ENCODE measurements at places on chromosomes 4 and X.

DNA sequence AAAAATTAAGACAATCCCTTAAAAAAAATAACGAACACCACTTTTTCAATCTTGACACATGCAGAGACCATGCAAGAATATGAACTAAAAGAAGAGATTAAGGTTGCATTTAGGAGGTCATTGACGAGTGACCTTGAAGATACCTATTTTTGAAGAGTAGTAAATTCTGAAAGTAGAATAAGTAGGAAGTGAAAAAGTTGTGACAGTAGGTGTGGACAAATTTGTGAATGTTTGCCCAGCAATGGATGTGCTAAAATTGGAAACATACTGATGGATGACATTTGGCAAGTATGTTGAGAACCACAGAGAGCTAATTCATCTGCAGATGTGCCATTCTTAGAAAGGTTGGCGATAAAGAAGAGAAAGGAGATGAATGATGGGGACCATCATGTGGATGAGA lies 213.7 kb upstream of the VCX3A start:
- no peak overlapping the region for H3K4me3 ChIP-seq
- H3K4me1 ChIP-seq: no peaks in the 10 kb centered on the region
- no peaks in the 10 kb centered on the region for H3K27me3 ChIP-seq
- no peak for DNase-seq
- no peaks in the 10 kb centered on the region for H3K36me3 ChIP-seq
- H3K27ac ChIP-seq: no peak overlapping the region

GRCh38 chr4:145218251-145218650 lies 37.9 kb upstream of the OTUD4 start:
- no peaks in the 10 kb centered on the region for H3K36me3 ChIP-seq
- H3K4me1 ChIP-seq: no peaks in the 10 kb centered on the region
- H3K27me3 ChIP-seq: peaks cover 8% of the 10 kb centered on the region
- no peak overlapping the region for H3K4me3 ChIP-seq

GRCh38 chr4:6788123-6788522 lies 5.6 kb downstream of the KIAA0232 start:
- H3K36me3 ChIP-seq: peaks cover 15% of the 10 kb centered on the region
- H3K27me3 ChIP-seq: peaks cover 6% of the 10 kb centered on the region
- H3K4me1 ChIP-seq: peaks cover 64% of the 10 kb centered on the region
- DNase-seq: no peak
- peak overlapping the region; percentile 56 for H3K4me3 ChIP-seq
- peak overlapping the region; percentile 84 for H3K27ac ChIP-seq

DNA sequence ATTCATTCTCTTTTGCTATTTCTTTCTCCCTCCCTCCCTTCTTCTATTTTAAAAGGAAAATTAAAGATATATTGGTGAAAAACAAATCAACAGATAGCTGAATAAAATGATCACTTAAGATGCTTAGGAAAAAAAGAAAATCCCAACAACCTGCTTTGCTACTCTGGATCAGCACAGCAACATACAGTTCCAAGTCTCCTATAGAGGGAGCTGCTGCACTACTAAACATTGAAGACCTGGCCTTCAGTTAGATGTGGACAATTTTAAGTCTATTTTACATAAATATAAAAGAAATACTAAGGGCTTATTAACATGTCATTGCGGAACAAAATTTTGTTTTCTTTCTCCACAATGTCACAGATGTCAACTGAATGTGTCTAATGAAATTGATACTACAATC lies 226.4 kb downstream of the MAGEB5 start:
- no peaks in the 10 kb centered on the region for H3K36me3 ChIP-seq
- no peak for DNase-seq
- H3K4me1 ChIP-seq: no peaks in the 10 kb centered on the region

DNA sequence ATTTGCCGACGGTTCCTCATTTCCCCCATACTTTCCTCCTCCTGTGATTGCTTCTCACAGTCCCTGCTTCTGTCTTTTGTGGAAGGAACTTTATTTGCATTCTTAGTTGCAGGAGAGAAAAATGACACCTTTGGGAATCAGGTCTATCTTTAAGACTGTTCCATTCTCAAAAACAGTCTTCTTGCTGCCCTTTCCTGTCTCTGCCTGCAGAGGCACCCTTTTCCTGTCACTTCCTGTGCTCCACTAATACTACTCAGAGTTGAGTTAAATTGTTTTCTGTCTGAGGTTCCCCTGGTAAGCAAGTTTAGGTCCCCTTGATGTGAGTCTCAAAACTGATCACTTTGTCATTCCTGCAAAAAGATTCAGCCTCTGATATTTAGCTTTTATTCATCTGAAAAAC lies 208.8 kb upstream of the CLNK start:
- peaks cover 1% of the 10 kb centered on the region for H3K27me3 ChIP-seq
- H3K4me3 ChIP-seq: no peak overlapping the region
- no peak for DNase-seq
- H3K36me3 ChIP-seq: no peaks in the 10 kb centered on the region
- peaks cover 5% of the 10 kb centered on the region for H3K4me1 ChIP-seq
- no peak overlapping the region for H3K27ac ChIP-seq

GRCh38 chr4:182351485-182351884 lies 108.3 kb downstream of the TENM3 start:
- no peak overlapping the region for H3K4me3 ChIP-seq
- no peak for DNase-seq
- H3K4me1 ChIP-seq: no peaks in the 10 kb centered on the region
- H3K27me3 ChIP-seq: no peaks in the 10 kb centered on the region
- no peak overlapping the region for H3K27ac ChIP-seq
- no peaks in the 10 kb centered on the region for H3K36me3 ChIP-seq
